ENCODE measurements at places on chromosomes 5 and 9. TPM values are rescaled to one million over a fixed set of nuclear protein-coding genes. Genes with fewer than 3 reads are reported as not detected.

DNA sequence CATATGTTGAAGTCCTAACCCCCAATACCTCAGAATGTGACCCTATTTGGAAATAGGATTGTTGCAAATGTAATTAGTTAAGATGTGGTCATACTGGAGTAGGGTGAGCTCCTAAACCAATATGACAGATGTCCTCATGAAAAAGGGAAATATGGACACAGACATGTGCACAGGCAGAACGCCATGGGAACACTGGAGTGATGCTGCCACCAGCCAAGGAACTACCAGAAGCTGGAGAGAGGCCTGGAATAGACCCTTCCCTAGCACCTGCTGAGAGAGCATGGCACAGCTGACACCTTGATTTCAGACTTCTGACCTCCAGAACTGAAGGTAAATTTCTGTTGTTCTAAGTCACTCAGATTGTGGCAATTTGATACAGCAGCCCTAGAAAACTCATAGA lies 110.8 kb downstream of the CTNND2 start:
- DNase-seq, result no peak

DNA sequence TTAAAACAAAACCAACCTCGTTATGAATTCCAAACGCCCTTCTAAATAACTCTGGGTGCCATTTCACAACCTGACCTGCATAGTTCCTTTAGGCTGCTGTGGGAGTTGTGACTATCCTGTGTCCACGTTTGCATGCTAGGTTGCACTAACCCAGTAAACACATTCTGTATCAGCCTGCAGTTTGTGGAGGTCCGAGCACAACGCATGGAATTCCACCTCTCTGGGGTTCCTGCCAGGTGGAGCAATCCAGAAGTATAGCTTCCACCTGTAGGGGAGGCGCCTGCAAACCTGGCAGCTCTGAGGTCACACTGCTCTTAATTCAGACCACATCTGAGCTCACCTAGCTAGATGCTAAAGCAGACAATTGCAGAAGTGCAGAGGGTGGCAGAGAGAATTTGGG lies 57.2 kb downstream of the MARCHF3 start:
- no peak for DNase-seq

- DNase-seq, result no peak
Observed at GRCh38 chr9:129236441-129237145, 58.5 kb upstream of the IER5L start.

- DNase-seq, result no peak
Observed at GRCh38 chr5:118834710-118835109, 153.6 kb downstream of the DTWD2 start.

GRCh38 chr9:120755810-120756434 lies 37.3 kb downstream of the FBXW2 start:
- DNase-seq, result peak; percentile 72

- DNase-seq, result no peak
Observed at GRCh38 chr9:94039786-94040185, 44.5 kb upstream of the PTPDC1 start.

- no peak for DNase-seq
Observed at GRCh38 chr9:104177003-104177611, 83.0 kb downstream of the SMC2 start.

- no peak for DNase-seq
Observed at GRCh38 chr5:32210151-32210550, 36.0 kb upstream of the GOLPH3 start.

DNA sequence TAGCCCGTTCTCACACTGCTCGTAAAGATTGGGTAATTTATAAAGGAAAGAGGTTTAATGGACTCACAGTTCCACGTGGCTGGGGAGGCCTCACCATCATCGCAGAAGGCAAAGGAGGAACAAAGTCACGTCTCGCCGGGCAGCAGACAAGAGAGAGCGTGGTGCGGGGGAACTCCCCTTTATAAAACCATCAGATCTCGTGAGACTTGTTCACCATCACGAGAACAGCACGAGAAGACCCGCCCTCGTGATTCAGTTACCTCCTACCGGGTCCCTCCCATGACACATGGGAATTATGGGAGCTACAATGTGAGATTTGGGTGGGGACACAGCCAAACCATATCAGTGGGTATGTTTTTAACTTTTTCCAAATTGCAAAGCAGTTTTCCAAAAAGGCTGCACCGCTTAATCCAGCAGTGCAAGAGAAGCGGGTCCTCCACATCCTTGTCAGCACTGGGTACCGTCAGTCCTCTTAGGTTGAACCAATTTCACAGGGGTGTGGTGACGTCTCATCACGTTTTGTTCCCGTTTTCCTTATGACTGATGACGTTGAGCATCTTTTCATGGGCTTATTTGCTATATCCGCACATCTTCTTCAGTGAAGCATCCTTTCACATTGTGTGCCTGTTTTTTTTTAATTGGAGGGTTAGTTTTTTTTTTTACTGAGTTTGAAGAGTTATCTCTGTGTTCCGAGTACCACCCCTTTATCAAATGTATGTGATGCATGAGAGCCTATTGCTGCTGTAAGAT lies 8.0 kb upstream of the FCN2 start:
- DNase-seq, result no peak

- DNase-seq, result no peak
Observed at GRCh38 chr5:82100303-82101077, 128.7 kb downstream of the ATG10 start.

DNA sequence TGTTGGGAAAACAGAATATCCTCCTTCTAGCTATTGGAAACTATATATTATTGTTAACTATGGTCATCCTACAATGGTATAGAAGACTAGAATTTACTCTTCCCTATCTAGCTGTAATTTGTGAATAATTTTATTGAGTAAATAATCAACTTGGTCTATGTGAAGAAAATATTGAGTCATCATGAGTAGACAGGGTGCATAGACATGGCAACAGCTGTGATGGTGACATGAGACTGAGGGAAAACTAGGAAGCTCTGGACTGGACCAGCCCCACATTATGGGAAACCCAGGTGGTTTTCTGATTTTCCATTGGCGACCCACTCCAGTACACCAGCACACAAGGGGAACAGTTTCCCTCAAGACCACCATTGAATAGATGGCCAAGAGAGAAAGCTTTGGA lies 95.0 kb downstream of the APBA1 start:
- DNase-seq, result no peak

- DNase-seq, result no peak
Observed at GRCh38 chr5:36096486-36096885, 29.8 kb upstream of the UGT3A2 start.

GRCh38 chr5:2222246-2222992 lies 339.7 kb upstream of the IRX4 start:
- no peak for DNase-seq

- no peak for DNase-seq
Observed at GRCh38 chr9:37836386-37836785, 35.8 kb downstream of the DCAF10 start.

DNA sequence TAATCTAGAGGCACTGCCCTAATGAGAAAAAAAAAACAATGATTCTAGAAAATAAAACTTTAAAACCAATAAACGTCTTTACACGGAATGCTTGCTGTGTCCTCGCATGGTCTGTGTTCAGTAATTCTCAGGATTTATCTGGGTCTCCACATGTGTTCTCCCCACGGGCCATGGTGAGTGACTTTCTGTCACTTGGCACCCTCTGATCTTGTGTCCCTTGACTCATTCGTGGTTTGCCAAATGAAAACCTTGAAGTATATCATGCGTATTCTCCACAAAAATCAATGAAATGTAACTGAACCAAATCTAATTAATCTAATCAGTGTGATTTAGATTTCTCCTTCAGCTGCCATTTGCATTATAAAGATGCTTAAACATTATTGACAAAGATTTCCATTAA lies 48.0 kb downstream of the UBE2QL1 start:
- DNase-seq, result no peak

DNA sequence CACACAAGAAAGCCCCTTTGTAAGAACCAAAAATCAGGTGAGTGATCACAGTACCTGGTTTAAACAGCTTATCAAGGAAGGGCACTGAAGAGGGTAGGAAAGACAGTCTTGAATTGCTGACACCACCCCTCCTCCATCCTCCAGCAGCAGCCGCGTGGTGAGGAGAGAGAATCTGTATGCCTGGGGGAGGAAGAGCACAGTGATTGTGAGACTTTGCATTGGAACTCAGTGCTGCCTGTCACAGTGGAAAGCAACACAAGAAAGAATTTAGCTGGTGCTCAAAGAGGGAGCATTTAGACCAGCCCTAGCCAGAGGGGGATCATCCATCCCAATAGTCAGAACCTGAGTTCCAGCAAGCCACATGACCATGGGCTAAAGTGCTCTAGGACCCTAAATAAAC lies 11.6 kb upstream of the STX17 start:
- no peak for DNase-seq

DNA sequence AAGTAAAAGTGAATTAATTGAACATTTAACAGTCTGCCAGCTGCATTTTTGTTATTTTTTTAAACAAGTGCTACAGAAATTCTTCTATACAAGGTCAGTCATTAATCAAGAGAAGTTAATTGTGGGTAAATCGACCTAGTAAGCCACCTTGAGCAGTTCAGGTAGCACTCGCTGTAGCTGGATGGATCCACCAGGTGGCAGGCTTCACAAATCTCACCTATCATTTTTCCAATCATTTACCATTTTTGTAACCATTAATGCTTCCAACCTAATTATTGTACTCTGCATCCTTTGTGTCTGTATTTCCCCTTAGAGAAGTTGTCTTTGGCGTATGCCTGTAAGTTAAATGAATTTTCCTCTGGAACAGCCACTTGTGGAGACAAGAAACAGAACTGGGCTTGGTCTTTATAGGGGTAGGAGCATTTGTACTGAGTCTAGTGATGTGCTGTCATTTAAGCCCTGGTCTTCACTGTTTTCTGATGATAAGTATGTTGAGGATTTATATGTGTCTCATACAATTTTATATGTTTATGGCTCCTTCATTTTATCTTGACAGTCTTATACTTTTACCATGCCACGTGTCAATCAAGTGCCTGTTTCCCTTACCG lies 39.5 kb downstream of the CD180 start:
- no peak for DNase-seq

- DNase-seq, result no peak
Observed at GRCh38 chr5:66888613-66889012, 292.4 kb downstream of the MAST4 start.

GRCh38 chr5:16889972-16890519 lies 46.0 kb downstream of the MYO10 start:
- DNase-seq, result no peak

DNA sequence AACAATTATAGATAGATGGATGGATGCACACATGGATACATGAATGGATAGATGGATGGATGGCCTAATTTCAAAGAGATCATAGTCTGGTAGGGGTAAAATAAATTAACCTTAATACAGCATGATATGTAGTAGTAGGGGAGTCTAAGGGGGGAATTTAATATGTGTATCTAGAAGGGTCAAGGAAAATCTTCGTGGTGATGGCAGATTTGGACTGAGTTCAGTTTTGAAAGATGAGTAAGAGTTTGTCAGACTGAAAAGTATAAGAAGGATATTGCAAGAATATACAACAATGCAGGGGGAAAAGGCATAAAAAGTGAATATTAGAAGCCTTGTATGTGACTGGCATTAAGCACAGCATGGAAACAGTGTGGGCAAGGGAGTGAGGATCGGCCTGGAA lies 98.7 kb downstream of the ZNF462 start:
- no peak for DNase-seq

- no peak for DNase-seq
Observed at GRCh38 chr5:80070338-80071056, 35.3 kb downstream of the THBS4 start.

DNA sequence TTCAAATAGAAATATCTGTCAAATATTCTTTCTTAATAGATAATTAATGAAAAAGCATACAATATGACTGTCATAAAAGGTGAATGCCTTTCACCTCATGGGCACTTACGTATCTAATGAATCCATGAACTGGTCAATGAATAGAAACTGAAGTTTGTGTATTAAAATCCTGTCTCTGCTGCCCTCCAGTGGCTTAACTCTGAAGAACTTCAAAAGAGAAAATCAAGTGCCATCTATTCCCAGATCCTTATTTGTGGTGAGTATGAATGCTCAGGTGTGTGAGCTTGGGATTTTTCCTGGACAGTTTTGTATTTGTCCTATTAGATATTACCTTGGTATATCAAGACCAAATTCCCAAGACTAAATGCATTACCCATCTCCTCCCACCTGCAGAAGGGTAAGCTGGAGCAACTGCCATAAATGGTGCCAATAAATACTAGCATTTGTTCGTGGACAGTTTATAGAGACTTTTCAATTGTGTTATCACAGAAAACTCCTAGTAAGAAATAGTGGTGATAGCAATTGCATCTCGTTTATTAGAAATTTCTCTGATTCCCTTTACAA lies 44.0 kb upstream of the SVEP1 start:
- DNase-seq, result peak; percentile 23

DNA sequence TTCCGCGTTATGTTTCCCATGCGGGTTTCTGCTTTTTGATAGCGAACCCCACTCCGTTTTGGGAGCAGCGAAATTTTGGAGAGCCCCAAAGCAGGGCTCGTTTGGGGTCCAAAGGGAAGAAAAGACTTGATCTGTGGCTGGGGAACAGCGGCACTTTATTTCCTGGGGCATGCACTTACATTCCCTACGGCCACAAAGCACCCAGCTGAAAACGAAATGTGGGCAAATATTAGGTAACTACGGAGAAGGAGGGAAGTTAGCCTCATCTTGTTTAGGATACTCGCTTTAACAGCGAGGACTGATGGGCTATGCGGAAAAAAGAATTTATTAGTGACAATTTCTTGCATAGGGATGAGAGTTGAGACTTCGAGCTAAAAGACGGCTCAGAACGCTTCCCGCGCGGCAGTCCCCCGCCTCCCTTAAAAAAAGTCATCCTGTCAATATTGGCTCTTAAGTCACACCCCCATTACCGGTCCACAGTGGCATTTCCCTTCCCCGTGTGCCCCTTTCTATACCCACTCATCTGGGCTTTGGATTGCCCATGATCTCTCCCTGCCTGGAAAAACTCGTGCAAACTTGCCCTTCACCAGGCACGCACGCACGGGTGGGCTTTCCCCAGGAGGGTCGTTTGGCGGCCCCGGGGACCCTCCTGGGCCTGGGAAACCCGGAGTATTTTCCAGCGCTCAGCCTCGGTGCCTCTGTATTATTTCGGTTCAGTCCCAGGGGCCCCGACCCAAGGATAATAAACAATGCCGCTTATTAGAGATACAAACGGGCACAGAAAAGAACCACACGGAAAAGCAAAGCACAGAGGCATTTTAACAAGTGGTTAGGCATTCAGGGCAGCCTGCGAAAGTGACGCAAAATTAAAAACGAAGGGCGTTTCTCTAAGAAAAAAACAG lies 35.8 kb upstream of the NFIB start:
- no peak for DNase-seq

DNA sequence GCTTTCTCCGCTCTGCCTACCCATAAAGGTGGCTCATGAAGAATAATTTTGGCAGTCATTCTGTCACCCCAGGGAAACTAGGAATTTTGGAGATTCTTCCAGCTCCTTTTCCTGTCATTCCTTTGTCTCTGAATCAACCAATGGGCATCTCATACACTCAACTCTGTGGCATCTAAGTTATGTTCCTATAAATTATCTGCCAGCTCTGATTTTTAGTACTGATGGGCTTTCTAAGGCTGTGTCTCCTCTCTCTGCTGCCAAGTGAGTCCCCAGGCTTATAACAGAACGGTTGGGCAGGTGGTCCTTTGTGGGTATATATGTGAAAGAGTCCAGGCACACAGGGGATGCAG lies 226.8 kb downstream of the NMUR2 start:
- DNase-seq, result no peak

EQTN gene
- 0.65 TPM for total RNA-seq

TAS2R1 gene
- total RNA-seq, result not detected

MRPS27 gene
- total RNA-seq, result 28.0 TPM

CRHBP gene
- total RNA-seq, result 0.31 TPM

PIP5KL1 gene
- total RNA-seq, result 1.3 TPM

SEMA5A gene
- 6.7 TPM for total RNA-seq

IFNA2 gene
- total RNA-seq, result not detected

BOD1 gene
- total RNA-seq, result 24.5 TPM

SEC24A gene
- 10.0 TPM for total RNA-seq

FABP6 gene
- not detected for total RNA-seq

All from pancreas (tissue), 10 donors.